Activated CD4-positive, alpha-beta T cell treated with anti-CD3 and anti-CD28 coated beads, Interleukin-2, amount 10 ng/mL, durations not matched to agents 7 days and 5 days (primary cell): ENCODE measurements at places on chromosomes 2 and 18.

DNA sequence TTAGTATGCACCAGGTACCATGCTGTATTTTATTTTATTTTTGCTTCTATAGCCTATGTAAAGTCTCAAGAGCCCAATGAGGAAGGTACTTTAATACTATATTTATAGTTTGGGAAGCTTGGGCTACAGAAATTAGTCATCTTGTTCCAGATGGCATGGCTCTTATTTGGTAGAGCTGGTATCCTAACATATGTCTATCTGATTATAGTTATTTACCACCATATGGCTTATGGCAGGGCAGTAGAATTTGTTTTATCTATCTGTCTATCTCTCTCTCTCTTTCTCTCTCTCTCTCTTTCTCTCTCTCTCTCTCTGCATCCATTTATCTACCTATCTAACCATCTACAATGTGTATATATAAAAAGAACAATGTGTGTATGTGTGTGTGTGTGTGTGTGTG lies 1293.7 kb upstream of the SLC39A10 start:
- DNase-seq, result no peak

GRCh38 chr2:144027593-144027992 lies 492.3 kb downstream of the ZEB2 start:
- no peak for DNase-seq

- no peak for DNase-seq
Measured at GRCh38 chr2:29920631-29921559, 491 bp downstream of the ALK start.

DNA sequence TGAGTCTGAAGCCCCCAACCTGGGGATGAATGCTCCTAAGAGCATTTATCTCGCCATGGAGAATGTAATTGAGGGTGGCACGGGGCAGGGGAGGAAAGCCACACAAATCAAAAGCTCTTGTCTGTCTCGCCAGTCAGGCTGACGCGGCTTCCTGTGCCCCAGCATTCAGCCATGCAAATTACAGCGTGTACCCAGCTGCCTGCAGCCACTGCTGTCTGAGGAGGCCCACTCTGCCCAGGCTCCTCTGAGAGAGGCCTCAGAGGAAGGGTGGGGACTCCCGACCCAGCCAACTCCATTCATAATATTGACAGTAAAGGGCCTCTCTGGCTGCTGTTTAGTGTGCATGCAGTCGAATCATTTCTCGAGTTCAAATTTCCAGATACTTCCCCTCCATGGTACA lies 22.0 kb downstream of the SMAD7 start:
- peak; percentile 80 for DNase-seq

- no peak for DNase-seq
Measured at GRCh38 chr2:30766666-30767065, 40.6 kb downstream of the CAPN13 start.
